HuH-7.5 (cell line): ENCODE measurements at places on chromosomes 7 and 10.

DNA sequence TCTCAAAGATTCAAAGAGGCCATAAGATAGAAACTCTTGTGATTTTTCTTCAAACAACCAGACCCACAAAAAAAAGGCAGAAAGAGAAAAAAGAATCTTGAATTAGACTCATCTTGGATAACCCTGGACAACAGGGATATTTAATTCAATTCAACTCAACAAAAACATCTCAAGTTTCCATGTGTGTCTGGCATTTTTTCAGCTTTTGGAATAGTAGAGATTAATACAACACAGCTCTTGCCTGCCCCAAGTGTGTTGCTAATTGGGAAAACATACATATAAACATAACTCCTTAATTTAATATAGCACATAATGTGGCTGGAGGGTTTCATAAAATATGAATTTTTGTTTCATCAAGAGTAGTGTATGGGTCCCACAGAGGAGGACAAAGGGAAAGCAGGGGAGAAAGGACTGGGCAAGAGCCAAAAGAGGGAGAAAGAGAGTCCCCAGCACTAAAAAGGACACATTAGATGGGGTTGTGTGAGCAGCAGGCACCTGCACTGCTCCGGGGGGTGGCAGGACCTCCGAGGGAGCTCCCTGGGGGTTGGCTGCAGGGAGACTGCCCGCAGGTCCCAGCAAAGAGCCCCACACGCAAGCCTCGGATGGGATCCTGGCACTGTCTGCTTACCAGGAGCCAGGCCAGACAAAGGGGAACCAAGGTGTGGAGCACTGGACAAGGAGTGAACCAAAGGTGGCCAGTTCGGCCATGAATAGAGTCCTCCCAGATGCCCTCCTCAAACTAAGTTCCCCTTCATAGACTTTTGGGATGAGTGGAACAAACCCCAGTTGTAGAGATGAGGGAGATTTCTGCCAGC is 65.6 kb upstream of the TMEM72 start:
- no peak for DNase-seq

- DNase-seq: no peak
These were observed 192.3 kb upstream of the SHH start for GRCh38 chr7:156004265-156005201.

DNA sequence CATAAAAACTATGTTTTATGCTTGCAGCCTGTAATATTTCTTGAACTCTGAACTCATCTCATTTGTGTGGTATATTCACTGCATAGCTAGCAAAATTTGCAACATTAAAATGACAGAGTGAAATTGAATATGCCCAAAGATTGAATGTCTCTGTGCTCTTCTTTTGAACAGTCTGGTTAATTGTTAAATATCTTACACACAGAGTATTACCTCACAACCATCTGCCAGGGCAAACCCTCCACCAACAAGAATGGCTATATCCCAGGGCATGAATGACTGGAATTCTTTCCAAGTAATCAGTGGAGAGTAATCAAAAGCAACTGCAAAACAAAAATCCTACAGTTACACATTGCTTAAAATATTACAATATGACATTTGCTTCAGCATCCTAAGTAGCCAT is 76.9 kb downstream of the SLC13A1 start:
- no peak for DNase-seq

- no peak for DNase-seq
These were observed 90.3 kb downstream of the HERPUD2 start for GRCh38 chr7:35604595-35604994.

- DNase-seq: no peak
These were observed 80.6 kb upstream of the NAMPT start for GRCh38 chr7:106365252-106366005.

DNA sequence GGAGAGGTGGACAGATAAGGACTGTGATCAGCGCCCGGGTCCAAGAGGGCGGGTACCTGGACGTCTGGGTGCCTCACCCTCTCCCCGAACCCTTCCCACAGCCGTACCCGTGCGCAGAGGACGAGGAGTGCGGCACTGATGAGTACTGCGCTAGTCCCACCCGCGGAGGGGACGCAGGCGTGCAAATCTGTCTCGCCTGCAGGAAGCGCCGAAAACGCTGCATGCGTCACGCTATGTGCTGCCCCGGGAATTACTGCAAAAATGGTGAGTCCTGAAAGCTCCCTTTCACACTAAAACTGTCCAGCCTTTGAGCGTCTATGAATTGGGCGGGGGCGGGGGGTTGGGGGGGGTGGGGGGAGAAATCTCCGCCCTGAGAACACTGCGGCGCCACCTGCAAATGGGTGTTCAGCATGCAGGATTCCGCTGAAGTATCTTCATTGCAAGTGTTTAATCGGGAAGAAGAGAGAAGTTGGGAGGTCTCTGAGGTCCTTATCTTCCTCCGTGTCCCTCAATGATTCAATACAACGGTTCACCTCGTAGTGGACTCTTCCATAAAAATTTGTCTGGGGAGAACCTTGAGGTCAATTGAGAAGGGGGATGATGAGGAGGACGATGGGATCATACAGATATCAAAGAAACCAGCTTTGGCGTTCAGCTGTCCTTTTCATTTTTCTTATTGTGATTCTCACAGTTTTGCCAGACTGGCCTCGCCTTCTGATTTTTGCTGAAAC is 906 bp downstream of the DKK1 start:
- DNase-seq: no peak

DNA sequence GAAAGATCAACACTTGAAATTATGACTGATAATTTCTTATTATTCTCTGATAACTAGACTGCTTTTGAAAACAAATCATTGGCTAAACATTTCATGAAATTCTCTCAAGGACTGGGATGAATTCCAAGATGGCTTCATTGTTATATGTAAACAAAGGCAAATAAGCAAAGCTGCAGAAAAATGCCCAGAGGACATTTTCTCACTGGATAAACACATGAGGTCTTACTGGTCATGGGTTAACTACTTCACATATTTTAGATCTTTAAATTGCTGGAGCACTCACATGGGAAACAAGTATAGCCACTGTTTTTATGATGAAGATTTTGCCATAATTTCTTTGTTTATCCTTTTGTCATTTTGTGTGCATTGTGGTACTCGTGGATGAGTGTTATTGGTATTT is 239.1 kb downstream of the PHF14 start:
- no peak for DNase-seq

DNA sequence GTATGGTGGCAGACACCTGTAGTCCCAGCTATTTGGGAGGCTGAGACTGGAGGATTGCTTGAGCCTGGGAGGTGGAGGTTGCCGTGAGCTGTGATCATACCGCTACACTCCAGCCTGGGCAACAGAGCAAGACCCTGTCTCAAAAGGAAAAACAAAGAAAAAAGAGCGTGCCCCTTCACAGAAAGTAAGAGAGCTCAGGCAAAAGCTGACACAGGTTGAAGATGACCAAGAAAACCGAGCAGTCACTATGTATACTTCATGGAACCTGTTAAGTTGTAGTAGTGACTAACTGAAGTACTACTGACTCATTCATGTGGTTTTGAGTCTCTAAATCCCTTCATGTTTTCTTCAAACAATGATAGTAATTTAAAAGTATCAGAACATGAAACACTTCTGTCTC is 1.2 kb upstream of the PRRT4 start:
- no peak for DNase-seq

DNA sequence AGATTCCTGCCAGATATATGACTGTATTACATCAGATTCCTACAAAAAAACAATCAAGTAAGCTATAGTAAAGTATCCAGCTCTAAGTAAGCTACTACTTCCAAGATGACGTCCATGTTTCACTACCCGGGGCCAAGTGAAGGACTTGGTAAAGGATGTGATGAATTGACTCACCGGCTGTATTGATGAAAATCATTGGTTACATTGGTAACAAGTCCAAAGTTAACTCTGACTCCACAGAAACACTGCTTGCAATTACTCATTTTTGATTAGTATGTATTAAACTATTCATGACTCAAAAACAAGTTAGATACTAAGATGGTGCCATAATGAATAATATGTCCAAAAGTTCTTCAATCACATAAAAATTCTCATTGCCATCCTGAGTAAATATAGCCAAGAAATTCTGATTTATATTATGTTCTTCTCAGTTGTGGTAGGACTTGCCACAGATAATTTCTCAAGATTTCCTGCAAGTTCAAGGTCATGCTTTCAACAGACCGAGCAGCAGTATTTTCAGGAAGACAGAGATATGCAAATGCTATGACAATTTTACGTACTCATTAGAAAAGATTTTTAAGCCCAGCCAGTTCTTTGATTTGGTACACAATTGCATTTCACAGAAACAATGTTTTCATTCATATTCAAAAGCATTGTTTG is 12.6 kb upstream of the DNAJC1 start:
- no peak for DNase-seq

DNA sequence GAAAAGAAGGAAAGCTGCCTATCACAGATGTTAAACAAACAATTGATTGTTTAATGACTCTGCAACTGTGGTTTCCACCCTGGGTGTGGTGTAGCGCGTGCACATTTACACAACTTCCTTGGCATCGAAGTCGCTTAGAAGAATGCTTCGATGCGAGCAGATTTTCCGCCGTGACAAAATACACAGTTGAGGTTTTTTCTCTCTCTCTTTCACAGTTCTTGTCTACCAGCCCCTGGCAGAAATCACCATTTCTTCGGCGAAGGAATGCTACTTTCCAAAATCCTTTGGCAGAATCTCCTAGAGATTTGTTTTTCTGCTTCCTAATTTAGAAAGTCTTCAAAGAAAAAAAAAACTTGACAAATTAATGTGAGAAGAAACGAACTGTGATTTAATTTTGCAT is 70.7 kb upstream of the C1QL3 start:
- DNase-seq: no peak

DNA sequence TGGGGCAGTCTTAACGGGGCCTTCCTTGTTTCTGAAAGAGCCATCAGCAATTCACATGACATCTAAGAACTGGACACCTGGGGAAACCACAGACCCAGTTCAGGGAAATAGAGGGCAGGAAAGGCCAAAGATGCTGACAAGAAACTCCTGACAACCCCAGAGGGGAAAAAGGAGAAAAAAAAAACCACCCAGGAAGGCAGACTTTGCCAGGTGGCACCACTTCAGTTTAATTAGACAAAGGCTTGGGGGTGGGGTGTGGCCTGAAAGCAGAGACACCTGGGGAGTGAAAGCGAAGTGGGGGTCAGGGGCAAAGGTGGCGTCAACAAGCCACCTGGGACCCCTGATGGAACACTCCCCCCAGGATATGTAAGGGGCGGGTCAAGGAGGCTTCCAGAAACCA is 53.6 kb downstream of the RAB11FIP2 start:
- DNase-seq: no peak

DNA sequence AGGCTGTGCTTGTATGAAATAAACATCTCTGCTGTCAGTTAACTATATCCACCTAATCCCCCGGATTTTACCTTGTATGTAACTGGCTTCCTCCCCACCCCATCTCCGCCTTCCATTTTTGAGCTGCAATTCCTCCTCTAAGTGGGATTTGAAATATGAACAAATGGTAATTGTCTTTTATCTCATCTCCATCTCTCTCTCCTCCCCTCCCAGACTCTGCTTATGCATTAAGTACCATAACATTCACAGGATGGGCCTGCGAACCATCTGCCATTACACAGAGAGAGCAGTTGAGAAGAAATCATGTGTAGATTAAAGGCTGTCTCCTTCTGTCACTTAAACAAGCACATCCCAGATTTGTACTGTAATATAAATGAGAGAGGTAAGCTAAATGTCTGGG is 1169.9 kb downstream of the TYW1 start:
- DNase-seq: no peak

- no peak for DNase-seq
These were observed 29.8 kb upstream of the EBLN1 start for GRCh38 chr10:22247636-22248035.

DNA sequence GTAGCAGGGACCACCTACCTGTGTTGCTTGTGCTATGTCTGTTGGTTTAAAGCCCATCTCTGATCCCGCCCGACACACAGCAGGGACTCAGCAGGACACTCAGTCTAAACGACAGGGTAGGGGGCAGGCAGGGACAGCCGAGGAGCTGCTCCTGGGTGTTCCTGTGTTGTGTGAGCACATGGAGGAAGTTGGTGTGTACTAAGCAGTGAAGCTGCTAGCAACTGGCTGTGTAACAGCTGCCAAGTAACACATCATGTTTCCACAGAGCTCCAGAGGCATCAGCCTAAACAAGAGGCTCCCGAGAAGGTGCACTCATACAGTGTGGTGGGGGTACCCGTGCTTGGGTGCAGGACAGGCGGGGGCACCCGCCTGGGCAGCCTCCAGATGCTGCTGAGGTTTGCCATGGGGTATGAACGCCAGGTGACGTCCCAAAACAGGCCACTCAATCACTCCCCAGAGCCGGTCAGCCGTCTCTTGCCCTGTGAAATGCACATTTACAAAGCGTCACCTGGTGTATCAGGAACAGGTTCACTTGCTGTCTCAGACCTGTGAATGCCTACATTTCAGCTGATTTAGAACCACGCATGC is 59.6 kb downstream of the PTPRN2 start:
- DNase-seq: no peak

GRCh38 chr7:94823947-94824346 is 83.4 kb upstream of the PPP1R9A start:
- DNase-seq: no peak

DNA sequence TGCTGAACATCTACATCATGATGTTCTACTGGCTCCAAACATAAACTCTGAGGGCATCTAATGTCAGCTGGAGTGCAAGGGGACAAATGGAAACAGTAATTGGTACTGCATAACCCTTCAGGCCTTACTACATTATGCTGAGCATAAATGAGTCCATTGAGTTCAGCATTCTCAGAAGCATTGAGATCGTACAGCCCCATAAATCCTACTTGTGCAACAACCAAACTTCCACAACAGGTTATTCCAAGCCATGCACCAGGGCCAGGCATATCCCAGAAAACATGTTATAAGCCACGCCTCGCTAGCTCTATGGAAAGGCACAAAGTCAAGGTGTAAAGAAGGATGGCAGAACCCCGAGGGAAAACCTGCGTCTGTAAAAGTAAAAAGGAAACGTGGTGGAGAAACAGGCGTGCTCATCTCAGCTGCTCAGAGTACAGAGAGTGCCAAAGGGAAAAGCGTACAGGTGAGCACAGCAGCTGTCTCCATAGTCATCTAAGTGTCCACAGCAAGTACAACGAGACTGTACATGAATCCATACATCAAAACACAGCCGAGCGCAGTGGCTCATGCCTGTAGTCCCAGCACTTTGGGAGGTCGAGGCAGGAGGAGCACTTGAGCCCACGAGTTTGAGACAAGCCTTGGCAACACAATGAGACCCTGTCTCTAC is 124.6 kb downstream of the PARD3 start:
- no peak for DNase-seq

GRCh38 chr10:113060201-113061053 is 110.4 kb downstream of the TCF7L2 start:
- no peak for DNase-seq
